ENCODE measurements at places on chromosomes 5 and 9.

DNA sequence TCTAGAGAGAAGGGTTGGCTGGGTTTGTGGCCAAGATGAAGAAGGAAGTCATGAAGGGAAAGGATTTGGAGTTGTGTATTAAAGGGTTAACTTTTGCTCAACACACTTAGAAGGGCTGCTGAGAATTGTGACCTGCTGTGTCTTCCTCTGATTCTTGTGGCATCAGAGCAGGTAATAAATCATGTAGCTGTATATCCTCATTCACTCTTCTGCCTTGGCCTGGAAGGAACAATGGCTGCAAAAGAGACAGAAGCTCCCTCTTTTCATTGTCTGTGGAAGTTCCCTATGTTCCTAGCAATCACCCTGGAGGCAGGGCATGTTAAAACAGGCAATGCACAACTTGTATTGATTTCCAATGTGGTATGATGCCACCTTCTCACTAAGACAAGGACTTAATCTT lies 159.1 kb downstream of the LRRC70 start:
- no peak for DNase-seq

DNA sequence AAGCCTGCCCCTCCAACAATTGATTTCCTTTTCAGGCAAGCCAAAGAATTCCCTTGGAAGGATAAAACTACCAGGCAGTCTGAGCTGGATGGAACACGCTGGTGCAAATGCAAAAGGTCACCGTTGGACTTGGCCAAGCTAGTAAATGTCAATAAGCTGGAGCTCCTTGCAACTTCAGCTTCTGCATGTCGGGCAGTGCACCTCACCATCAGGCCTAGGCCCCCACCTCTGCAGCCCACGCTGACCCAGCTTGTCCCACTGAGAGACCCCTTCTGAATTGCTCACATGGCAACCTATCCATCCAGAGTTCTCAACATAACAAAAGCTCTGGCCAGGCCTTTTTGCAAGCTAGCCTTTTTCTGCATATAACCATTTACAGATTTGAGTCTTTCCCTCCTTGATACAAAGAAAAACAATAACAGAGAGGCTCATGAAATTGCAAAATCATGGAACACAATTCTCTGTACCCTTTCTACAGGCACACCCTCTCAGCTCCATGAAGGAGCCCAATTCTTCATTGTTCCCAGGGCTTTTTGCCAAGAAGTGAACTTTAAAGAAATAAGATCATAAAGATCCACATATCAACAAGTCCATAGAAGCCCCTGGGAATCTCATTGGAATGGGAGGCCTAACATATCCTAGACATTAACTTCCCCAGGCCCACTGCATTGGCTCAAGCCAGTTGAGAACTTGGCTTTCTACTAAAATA lies 123.9 kb upstream of the SLIT3 start:
- DNase-seq: no peak

DNA sequence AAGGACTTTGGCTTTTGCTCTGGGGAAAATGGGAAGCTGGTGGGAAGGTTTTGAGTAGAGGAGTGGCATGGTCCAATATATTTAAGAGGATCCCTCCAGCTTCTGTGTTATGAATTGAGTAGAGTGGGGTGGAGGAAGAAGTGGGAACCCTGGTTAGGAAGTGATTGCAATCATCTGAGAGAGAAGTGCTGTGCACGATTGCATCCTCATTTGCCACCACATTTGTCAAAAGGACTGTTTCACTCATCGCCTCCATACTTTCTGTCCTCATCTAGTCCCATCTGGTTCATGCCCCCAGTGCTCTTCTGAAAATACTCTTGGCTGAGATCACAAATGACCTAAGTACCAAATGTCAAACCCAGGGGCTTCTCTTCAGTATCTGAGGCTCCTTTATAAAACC lies 192.1 kb downstream of the RAB3C start:
- DNase-seq: no peak

GRCh38 chr5:74953937-74954720 lies 87.9 kb upstream of the FAM169A start:
- DNase-seq: no peak

GRCh38 chr5:141567513-141568117 lies 51.2 kb downstream of the DIAPH1 start:
- DNase-seq: no peak

All from DMS 273 treated with DMSO at 0.1 percent for 48 hours (cell line).